Forelimb muscle (tissue), 1 donor: ENCODE measurements at places on chromosomes 16 and 17.

GRCh38 chr17:28468781-28469180, 4.7 kb upstream of the SLC13A2 start:
- DNase-seq = no peak

- no peak for DNase-seq
Measured at GRCh38 chr17:914561-914960, 65.0 kb downstream of the NXN start.

- no peak for DNase-seq
Measured at GRCh38 chr17:38654411-38655398, 20.1 kb downstream of the EPOP start.

- no peak for DNase-seq
Measured at GRCh38 chr16:69503244-69503643, 62.5 kb upstream of the NFAT5 start.

DNA sequence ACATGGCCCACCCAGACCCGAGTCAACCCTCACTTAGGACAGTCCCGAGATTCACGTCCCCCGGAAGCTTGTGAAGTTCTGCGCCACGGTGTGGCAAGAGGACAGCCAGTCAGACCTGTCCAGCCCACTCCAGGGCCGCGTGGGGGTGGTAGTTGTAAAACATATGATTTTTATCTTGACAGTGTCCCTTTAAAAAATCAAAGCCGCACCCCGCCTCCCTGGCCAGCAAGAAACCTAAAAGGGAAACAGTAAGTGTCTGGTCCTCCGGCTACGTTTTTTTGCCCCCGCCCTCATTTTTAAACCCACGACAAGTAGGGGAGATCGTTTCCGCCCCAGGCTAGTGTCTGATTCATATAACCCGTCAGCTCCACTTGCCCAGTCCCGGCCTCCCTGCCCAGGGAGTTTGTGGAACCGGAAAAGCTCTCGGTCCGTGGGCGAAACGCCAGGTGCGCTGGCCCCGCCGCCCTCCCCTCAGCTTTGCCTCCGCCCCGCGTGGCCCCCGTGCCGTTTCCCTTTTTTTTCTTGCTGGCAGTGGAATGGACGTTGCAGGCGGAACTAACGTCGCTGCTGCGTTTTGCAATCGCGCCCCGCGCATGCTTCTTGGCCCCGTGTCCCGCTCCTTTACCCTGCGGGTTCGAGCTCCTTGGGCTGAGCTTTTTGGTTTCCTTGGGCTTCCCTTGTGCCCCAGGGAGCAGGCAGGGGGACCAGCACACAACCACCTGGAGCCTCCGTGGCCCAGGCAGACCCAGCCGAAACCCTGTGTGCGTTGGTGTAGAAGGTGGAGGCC, 13.3 kb upstream of the NUDT16L1 start:
- peak; percentile 32 for DNase-seq

GRCh38 chr17:72134608-72135394, 14.0 kb downstream of the SOX9 start:
- no peak for DNase-seq

DNA sequence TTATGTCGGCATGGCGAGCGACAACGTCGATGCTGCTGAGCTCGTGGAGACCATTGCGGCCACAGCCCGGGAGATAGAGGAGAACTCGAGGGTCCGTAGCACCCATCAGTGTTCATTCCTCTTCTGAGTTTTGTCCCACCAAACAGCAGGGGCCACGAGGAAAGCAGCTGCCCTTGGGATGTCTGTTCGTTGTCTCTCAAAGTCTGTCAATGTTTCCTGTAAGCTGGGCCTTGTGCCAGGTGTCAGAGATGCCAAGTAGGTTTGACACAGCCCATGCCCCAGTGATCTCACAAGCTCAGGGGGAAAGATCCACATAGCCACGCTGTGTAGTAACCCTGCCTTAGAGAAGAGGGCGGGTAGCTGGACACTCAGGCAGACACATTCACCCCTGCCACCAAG, 22.6 kb downstream of the NTAN1 start:
- DNase-seq = no peak

- DNase-seq = no peak
Measured at GRCh38 chr16:79430191-79430678, 170.3 kb downstream of the MAF start.
